A673 (cell line): ENCODE measurements at places on chromosomes 2 and 18.

- DNase-seq, result no peak
Observed at GRCh38 chr18:52907543-52908308, 567.7 kb downstream of the DCC start.

DNA sequence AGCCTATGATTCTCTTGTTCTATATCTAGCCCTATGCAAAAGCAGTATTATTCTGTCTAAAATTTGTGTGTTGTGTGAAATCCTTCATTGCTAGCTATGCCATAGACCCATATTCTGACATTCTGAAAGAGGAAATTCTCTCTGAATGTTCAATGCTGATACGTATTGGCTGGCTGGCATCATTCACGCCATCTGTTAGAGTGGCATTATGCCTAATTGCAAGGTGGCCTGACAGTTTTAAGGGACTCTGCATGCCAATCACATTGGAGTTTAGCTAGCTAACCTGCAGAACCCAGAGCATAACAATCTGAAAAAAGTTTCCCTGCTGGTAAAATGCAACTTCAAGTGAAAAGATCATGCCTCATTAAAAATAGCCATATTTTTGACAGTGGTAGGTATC is 316.0 kb downstream of the SOX11 start:
- no peak for DNase-seq

- peak; percentile 90 for DNase-seq
Observed at GRCh38 chr2:217729421-217730053, 273.3 kb downstream of the TNS1 start.

GRCh38 chr2:26324903-26325302 is 21.0 kb upstream of the SELENOI start:
- no peak for DNase-seq

DNA sequence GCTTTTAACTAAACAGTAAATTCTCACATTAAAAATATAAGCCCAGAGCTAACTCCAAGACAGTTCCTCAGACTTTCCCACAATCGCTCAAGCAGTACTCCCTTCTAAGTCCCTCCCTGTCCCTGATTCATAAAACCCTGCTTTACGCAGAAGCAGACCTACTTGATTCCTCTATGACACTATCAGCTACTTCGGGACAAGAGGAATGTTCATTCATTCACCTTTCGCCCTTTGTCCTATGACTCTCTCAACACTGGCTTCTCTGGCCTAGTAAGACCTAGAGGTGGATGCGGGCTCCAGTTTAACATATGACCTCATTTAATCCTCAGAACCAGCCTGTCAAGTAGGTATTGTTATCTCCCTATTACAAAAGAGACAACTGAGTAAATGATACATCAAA is 10.2 kb downstream of the LPIN2 start:
- no peak for DNase-seq

GRCh38 chr2:146994246-146994645 is 850.6 kb upstream of the ACVR2A start:
- no peak for DNase-seq

- DNase-seq, result no peak
Observed at GRCh38 chr2:32591669-32592463, 36.0 kb upstream of the TTC27 start.

DNA sequence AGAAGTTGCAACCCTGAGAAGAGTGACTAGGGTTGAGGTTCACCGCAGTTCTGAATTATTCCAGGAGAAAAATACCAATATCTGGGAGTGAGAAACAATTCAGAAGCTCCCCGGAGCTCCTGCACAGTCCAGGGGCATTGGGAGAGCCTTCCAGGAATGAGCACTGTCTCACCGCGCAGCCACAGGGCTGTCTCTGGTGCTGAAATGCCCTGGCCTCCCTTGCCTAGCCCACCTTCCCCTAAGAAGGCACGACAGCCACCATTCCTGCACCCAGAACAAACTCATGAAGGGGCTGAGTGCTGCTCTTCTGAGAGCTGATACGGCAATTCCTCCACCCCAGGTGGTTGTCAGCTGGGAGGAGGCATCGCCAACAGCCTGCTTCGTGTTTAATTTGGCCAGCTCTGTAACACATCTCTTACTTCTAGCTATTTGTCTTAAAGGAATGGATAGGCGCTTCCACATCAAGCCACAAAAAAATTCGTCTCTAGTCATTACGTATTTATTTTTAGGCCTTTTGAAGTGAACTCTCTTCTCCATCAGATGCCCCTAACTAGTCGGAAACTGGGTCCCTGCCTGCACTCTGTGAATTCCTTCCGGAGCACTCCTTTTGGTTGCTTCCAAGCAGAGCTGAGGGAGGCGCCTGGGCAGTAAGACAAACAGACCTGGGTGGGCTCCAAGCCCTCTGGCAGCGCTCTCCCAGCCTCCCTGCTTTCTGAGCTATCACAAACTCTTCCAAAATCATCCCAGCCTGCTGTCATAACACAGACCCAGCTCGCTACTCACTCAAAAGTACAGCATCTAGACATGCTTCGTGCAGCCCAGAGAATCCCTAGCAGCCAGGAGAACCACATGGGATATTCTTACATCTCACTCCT is 120.5 kb upstream of the CCDC68 start:
- DNase-seq, result no peak

GRCh38 chr2:121839584-121839983 is 84.1 kb downstream of the TSN start:
- DNase-seq, result no peak

GRCh38 chr18:6328621-6329010 is 86.1 kb downstream of the L3MBTL4 start:
- no peak for DNase-seq

DNA sequence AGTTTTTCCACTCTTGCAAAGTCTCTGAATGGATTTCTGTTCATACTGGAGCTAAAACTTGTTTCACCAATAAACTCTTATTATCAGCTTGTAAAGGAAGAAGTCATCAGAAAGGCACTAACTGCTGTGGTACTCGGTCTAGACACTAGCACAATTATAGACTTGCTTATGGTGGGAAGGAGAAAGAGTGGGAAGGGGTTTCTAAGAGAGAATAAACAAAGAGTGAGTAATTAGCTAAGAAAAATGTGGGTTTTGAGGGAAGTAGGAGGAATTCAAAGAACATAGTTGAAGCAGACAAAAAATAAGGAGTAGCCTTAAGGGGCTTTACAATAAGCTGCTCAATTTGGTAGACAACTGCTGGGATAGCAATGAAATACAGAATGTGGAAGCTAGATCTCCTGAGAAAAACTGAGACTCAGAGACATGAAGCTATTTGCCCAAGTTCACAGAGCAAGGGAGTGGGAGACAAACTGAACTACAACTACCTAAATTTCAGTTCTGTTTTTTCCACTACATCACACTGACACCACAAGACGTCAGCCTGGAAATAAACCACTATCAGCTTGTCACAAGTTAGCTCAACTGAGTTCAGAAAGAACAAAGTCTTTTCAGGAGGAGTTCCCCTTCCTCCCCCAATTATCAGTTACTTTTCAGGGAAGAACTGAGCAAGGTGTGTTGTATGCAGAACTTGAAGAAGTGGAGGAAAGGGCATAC is 59.7 kb downstream of the MAP4K3 start:
- no peak for DNase-seq

GRCh38 chr18:75065251-75066000 is 143.5 kb downstream of the PTGR3 start:
- no peak for DNase-seq

DNA sequence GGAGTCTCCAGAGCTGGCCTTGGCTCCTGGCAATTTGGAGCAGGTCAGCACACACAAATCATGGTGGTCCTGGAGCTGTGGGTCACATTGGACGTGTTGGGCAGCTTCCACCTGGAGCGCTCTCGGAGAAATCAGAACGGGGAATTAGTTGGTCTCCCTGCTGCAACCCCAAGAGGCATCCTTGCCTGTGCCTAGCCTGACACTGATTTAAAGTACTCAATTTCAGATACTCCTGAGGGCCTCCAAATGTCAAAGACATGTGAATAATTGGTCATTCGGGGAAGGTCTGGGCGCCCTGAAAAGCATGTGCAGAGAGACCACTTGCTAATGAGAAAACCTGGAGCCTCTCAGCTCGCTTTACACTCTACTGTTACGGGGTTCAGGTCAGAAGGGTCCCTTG is 145.5 kb upstream of the AGAP1 start:
- DNase-seq, result no peak

DNA sequence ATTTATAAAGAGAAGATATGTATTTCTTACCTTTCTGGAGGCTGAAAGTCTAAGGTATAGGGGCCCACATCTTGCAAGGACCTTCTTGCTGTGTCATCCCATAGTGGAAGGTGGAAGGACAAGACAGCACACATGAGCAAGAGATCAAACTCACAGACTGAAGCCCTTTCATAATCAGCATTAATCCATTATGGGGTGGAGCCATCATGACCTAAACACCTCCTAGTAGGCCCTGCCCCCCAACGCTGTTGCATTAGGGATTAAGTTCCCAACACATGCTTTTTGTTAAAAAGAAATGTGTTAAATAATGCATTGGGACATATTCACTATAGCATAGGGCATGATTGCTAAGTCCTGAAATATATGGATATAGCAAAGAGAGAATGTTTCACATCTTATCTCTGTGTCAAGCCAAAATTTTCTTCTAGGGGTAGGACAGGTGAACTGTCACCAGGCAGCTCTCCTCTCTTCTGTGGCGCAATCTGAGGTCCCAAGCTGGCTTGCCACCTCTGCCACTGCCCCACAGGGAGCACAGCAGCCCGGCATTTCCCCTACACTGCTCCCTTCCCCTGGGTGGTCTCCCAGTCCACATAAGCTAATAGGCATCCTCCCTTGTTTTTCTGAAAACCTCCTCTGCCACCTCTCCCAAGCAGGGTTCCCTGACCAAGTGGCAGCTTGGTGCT is 8.3 kb upstream of the CTIF start:
- DNase-seq, result no peak

GRCh38 chr2:192148620-192149321 is 46.0 kb downstream of the TMEFF2 start:
- no peak for DNase-seq

DNA sequence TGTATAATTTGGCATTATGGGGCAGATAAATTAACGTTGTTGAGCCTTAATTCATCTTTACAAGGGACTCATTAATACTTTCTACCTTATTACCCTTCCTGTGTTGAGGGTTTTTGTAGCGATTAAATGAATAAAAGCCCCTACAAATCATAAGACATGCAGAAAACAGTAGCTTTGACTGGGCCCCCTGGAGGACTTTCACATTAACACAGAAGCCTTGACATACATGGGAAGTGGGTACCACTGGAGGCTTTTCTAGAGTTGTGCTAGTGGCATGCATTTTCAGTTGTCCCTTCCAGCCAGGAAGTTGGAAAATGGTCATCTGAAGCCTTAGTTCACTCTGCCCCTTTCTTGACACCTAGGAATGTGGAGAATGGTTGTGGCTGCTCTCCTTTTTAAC is 30.2 kb downstream of the MTA3 start:
- no peak for DNase-seq

DNA sequence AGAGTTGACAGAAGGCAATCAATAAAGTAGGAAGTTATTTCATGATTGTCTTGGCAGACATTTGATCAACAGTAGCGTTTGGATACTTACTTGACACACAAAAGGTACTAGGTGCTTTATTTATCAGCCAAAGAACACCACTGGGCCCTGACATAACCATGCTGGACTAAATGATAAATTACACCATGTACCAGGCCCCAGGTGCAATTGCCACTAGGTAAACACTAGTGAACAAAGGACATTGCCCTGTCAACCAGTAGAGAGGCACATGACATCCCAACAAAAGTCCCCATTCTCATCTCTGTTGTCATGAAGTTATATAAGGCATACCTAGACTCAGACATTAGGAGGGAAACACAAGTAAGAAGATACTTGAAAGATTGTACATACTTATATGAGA is 747.2 kb downstream of the SATB2 start:
- DNase-seq, result no peak

GRCh38 chr18:79738041-79738461 is 58.4 kb downstream of the CTDP1 start:
- DNase-seq, result no peak

- peak; percentile 83 for DNase-seq
Observed at GRCh38 chr2:216371721-216372702, at the start of gene MARCHF4. TSS of gene MARCHF4 (minus strand) at chr2:216372483. CDS start at chr2:216370260, 2,223 bp downstream.

DNA sequence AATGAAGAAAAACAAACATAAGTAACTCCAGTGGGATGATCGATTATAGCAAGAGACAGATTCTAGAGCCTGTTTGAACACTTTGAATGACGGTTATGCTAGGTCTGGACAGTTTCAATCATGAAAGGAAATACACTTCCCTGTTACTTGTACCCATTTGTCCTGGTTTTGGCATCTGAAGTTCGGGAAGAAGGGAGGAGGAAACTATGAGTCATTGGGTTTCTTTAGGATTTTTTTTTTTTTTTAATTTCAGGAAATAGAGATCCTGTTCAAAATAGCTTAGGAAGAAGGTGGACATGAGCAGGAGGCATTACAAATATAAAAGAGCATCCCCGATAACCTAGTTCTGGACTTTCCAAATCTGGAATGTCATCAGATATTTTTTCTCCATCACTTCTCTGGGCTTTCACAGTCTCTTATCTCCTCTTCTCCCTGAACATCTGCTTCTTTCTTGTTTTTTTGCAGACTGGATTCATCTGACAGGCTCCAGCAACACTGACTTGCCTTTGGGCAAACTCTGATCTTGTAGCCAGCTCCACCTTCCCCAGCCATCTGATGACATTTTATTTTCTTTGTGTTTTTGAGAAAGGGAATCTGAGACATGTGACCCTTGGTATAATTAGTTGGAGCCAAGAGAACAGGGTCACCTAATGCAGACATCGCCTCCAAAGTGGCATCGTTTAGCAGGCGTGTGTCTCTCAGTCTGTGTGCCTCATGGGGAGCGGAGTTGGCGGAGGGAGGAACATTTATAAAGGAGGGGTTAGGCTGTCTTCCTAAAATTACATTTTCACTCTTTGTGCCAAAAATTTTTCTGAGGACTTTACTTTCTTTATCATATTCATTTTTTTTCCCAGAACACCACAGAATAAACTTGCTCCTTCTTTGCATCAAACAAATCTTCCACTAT is 195.3 kb upstream of the EPHA4 start:
- DNase-seq, result no peak

DNA sequence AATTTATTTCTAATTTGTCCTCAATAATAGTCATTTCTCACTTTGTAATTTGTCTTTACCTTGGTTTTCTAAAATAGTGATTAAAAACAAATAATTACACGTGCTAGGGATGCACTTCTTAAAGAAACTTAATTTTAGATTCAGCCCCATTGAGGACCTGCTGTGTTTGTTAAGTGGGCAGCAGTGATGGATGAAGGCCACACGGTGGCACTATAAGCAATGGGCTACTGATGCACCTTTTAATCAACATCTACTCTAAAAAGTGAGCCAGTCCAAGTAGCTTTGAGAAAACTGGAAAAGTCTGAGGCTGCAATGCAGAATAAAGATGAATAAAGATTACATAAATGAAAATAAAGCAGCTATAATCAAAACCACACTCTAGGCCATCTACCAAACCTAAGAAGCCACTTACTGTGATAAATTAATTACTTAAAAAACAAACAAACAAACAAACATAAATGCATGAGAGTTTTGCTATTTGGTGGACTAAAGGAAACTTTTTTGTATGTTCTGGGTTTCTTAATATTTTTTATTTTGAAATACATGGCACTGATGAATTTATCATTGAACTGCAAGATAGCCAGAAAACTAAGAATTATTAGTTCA is 89.3 kb downstream of the PDE11A start:
- peak; percentile 73 for DNase-seq

DNA sequence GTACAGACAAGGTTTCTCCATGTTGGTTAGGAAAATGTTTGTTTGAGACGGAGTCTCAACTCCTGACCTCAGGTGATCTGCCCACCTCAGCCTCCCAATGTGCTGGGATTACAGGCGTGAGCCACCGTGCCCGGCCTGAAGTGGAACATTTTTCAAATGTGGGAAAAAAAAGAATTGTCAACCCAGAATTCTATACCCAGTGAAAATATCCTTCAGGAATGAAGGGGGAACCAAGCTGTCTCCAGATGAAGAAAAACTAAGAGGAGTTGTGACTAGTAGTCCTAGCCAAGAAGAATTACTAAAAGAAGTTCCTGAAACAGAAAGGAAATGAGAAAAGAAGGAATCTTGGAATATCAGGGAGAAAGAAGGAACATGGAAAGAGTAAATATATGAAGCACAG is 25.7 kb downstream of the RAPGEF4 start:
- DNase-seq, result no peak
